ENCODE measurements at places on chromosomes 1 and 21.

DNA sequence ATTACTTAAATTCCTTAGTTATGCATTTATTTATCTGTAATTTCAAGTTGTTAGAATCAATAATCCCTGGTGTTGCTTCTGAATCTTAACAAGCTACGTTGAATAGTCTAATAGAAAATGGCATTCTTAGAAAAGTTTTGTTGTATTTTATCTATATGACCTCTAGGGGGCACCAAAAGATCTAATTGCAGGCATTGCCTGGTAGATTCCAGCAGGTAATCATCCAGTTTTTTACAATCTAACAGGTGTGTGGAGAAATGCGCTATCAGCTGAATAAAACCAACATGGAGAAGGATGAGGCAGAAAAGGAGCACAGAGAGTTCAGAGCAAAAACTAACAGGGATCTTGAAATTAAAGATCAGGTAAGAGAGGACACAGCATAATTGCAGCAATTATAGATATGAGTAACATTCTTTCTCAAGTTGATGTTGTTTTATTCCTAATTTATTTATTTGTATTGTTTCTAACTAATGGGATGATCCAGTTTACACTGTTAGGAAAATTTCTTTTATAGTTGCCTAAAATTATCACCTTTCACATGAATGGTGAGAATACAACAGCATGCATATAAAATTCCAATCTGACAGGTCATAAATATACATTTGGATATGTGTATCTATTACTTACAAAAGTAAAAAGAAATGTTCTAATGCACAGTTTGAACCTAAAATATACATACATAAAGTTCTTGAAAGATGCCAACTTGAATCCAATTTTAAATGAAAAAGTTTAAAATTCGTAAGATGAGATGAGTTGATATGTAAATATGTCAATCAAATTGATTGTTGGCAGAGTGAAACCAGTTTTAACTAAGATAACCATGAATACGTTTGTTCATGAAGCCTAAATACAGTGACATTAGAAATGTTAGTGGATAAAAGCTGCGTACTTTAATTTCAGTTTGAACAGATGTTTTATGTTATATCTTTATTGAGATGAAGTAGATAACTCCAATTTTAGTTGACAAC lies 88.4 kb downstream of the SDCCAG8 start:
- no peak for DNase-seq

DNA sequence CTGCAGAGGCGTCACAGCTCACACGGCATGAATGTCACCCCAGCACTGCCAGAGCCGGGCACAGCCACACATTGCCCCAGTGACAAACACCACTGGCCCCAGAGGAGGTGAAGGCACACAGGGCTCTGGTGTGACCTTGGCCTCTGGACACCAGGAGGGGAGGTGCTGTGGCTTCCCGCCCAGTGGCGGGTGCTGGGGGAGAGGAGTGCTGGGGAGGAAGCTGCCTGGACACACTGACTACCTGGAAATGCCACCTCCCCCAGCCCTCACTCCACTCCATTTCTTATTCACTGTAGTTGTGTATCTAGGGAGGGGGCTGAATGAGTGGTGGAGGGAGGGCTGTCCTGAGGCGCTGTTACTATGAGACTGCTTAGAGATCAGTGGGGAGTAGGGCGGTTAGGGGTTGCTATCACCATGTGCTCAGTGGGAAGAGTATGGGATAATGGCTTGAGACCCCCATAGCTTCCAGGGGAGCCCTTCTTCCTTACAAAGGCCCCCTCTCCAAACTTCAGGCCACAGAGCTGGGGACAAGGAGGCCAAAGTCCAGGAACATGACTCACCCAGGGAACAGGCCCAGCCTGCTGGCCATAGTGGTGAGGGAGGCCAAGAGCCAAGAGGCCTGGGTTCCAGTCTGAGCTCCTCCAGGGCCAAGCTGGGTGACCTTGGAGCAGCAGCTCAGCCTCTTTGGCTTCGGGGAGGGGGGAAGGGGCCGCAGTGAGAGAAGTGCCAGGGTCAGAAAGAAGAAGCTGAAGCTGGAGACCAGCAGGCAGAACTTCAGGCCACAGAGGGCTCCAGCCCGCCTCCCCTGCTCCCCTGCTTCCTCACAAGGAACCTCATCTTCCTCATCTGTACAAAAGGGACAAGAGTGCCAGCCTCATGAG lies 40.1 kb downstream of the AHDC1 start:
- DNase-seq, result no peak

GRCh38 chr1:44471911-44472453 lies 66.9 kb downstream of the RNF220 start:
- DNase-seq, result no peak

DNA sequence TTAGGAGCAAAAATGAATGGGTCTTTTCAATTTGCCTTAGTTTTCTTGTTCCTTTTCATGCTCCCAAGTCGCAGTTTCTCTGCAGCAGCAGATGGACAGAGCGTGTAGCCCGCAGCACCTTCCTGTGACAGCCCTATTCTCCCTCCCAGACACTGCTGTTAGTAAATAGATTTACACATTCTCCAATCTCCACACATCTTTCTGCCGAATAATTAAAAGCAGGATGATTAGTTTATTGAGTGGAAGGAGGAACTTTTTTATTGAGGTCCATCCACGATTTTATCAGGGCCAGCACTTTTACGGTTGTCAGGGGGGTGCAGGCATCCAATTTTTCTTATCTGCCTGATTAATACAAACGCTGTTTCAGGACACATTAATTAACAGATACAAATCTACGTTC lies 98.2 kb upstream of the USH2A start:
- no peak for DNase-seq

DNA sequence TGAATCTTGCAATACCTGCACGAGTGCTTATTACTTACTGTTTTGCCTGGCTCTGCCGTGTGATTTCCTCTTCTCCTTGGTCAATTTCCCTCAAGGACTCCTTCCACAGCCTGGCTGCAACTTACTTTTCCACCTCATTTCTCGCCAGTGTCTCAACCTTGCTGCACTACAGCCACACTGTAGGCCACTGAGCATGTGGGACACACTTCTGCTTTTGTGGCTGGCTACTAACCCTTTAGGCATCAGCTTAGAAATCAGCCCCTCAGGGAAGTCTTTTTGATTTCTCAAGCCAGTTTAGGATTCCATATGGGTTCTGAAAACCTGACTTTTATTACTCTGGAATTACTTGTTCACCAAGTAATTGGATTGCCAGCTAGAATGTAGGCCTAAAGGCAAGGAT lies 5.2 kb upstream of the DMRTB1 start:
- DNase-seq, result no peak

DNA sequence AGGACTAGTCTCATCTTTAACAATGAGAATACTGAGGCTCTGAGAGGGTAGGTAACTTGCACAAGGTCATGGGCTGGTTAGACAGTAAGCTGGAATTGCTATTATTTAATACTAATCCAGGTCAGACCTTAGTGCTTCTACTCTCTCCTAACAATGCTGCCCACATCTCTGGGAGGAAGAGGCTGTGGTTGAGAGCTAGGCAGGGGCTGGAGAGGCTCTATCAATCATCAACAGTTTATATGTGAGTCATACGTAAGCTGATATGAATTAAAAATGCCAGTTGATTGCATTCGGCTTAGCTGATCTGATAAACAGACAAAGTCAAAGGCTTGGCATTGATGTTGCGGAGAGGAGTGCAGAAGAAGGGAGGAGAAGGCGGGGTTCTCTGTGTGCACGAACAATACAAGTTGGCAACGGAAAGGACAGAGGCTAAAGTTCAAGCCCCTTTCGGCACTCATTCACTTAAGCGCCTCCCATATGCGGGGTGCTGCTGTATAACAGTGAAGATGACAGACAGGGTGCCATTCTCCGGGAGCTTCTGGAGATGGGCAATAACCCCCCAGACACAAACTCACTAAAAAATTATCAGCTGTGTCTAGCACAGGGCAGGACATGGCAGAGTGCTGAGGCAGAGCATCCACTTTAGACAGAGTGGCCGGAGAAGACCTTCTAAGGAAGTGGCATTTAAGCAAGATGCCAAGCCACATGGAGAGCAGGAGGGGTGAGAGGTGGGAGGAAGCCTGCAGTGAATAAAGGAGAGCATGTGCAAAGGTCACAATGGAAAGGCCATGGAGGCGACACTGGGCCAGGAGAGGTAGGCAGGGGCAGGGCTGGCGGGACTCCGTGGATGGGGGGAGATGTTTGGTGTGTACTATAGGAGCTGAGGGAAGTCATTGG lies 195.2 kb downstream of the ZSCAN20 start:
- no peak for DNase-seq

GRCh38 chr1:224196813-224197600 lies 14.0 kb downstream of the DEGS1 start:
- no peak for DNase-seq

DNA sequence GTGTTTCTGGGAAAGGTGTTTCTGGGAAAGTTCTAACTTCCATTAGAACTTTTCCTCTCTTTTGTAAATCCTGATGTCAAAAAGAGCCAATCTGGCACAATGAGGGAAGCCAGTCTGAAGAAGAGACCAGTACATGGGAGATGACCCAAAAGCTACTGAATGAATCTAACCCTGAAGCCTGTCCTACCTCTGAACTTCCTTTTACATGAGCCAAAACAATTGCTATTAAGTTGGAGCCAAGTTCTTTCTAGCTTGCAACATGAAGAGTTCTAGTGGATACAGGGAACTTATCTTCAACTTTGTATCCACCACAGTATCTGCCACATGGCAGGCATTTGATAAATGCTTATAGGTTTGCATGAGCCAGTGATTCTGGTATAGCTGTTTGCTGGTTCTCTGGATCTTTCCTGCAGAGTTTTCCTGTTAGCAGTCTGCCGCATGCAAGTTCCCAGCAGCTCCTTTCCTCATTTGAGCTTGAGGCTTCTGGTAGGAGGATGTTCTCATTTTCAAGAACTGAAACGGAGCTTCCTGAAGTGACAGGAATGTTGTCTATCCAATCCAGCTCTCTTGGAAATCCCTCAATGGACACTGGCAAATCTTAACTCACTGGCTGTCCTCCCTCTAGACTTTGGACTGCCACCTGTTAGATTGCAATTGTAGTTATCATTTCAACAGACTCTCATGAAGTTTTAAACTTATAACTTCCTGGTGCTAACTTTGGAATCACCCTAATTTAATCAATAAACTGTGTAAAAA lies 73.1 kb upstream of the LPGAT1 start:
- DNase-seq, result no peak

- no peak for DNase-seq
Observed at GRCh38 chr1:196387766-196388165, 220.5 kb downstream of the KCNT2 start.

DNA sequence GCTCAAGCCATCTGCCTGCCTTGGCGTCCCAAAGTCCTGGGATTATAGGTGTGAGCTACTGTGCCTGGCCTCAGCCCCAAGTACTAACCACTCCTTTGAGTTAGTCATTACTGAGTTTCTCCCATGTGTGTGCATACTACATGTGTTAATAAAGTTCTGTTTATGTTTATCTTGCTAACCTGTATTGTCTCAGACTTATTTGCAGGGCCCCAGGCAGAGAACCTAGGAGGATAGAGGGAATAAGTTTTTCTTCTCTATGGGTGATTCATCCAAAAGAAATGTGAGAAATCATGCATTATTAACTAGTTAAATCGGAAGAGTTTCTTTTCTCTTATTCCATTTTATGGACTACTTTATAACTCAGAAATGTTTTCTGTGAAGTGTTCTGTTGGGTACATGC lies 203.9 kb upstream of the CACYBP start:
- no peak for DNase-seq

GRCh38 chr1:54767526-54767925 lies 3.2 kb upstream of the PARS2 start:
- no peak for DNase-seq

- peak; percentile 9 for DNase-seq
Observed at GRCh38 chr1:63674238-63674864, 81.1 kb downstream of the PGM1 start.

DNA sequence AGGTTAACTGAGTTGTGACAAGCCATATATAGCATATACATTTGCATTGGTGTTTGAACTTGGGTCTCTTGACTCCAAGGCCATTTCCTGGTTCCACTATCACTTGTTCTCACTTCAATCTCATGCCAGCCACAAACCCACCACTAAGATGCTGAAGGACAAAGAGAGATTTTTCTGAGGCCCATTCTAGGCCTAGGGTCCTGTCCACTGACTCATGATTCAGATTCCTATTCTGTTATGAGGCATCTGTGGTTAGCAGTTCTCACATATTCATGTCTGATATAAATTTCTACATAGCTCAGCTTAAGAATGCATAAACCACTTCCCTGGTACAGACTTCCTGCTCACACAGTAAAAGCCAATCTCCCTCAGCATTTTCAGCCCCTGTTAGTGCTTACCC lies 326.1 kb upstream of the BEND5 start:
- no peak for DNase-seq

- DNase-seq, result no peak
Observed at GRCh38 chr21:36706951-36707762, 8.2 kb downstream of the SIM2 start.

GRCh38 chr1:63046539-63046938 lies 262.6 kb downstream of the ATG4C start:
- DNase-seq, result no peak

- peak; percentile 38 for DNase-seq
Observed at GRCh38 chr21:32257962-32258785, 20.7 kb downstream of the MIS18A start.

DNA sequence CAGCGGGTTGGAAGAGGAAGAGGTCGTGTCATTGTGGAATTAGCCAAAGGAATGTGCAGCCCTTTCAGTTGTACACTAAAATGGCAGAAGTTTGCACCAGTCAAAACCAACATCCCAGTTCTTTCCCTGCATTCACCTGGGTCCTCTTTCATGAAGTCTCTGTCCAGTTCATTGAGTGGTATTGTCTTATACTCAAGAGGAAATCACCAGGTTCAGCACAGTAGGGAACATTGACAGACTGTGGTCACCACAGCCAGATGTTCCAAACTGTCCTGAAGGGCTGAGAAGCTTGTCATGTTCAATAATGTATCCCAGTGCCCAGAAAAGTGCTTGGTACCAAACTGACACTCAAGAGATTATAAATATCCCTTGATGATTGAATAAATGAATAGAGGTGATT lies 131.6 kb downstream of the GLUL start:
- DNase-seq, result peak; percentile 39

DNA sequence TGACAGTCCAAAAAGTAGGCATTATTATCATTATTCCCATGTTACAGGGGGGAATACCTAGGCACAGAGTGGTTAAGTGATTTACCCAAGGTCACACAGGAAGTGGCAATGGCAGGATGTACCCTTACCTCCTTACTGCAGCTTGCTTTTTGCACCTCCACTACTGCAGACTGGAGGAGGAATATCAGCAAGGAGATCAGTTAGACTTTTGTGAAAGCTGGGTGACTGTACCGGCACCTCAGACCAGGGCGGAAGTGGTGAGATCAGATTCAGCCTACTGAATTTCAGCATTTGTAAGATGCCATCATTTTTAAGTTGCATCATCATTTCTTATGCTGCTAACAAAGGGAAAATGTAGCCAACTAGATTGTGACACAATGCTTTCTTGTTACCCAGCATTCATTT lies 4.5 kb downstream of the ADARB1 start:
- peak; percentile 90 for DNase-seq

GRCh38 chr1:74375376-74375775 lies 137.0 kb downstream of the LRRC53 start:
- no peak for DNase-seq

Data from DND-41 (cell line).